Effector memory CD4-positive, alpha-beta T cell (primary cell): ENCODE measurements at places on chromosomes 1 and 21.

GRCh38 chr1:242086706-242087105 lies 87.8 kb upstream of the MAP1LC3C start:
- no peak for DNase-seq

GRCh38 chr1:193926956-193927355 lies 740.5 kb upstream of the B3GALT2 start:
- no peak for DNase-seq

- no peak for DNase-seq
Observed at GRCh38 chr1:21904704-21905520, 32.2 kb downstream of the HSPG2 start.

GRCh38 chr1:182600036-182600713 lies 4.0 kb downstream of the RGS16 start:
- no peak for DNase-seq

DNA sequence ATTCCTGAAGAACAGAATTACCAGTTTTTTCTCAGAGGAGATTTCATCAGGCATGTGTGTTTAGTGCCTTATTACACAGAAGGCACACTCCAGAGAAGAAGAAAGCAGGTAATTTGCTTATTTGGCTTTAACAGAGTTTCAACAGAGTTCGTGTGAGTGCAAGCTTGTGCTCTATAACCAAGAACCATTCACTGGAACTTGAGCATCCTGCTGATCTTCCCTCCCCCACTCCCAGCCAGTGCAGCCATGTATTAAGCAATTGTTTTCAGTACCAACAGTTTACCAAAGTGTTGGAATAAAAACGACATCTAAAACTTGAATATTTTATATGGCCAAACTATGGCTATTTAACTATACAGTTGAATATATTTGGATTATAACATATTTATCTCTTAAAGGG lies 4.3 kb downstream of the MGST3 start:
- no peak for DNase-seq

- DNase-seq = no peak
Observed at GRCh38 chr1:46062651-46063319, 69.6 kb downstream of the PIK3R3 start.

- no peak for DNase-seq
Observed at GRCh38 chr1:56584910-56585528, 5.7 kb upstream of the PLPP3 start.
